ENCODE measurements at places on chromosomes 4 and X.

GRCh38 chr4:112170451-112170993, 25.3 kb downstream of the FAM241A start:
- DNase-seq, result no peak

DNA sequence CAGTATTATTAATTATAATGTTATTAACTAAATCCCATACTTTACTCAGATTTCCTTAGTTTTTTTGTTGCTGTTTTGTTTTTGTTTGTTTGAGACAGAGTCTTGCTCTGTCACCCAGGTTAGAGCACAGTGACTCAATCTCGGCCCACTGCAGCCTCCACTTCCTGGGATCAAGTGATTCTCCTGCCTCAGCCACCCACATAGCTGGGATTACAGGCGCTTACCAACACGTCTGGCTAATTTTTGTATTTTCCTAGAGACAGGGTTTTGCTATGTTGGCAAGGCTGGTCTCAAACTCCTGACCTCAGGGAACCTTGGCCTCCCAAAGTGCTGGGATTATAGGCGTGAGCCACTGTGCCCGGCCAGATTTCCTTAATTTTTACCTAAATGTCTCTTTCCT, 72.2 kb downstream of the ANAPC4 start:
- DNase-seq, result no peak

DNA sequence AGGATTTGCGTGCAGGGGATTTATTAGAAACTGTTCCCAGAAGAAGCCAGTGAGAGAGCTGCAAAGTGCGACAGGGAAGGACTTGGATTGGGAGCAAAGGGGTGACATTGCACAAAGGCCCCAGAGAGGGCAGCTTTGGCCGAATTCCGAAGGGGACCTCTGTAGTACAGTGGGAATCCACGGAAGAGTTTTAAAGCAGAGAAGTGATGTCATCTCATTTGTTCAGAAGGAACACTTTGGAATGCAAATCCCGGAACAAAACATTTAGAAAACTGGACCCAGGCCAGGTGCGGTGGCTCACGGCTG, 71.7 kb downstream of the FAM184B start:
- DNase-seq, result no peak

DNA sequence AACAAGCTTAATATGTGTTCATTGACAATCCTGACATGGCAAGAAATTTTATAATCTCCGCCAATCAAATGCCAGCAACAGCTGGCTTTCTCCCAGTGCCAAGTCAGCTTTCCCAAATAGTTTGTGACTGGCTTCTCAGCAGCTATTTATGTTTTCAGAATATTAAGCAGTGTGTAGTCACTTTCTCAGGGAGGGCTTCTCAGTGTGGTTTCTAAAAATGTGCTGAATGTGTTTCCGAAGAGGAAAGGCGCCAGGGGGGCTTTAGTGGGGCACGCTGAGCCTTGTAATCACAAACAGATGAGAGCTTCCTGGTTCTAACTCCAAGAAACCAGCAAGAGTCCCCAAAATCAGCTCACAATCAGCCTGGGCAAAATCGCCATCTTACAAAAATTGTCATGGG, 258.7 kb upstream of the CPEB2 start:
- no peak for DNase-seq

DNA sequence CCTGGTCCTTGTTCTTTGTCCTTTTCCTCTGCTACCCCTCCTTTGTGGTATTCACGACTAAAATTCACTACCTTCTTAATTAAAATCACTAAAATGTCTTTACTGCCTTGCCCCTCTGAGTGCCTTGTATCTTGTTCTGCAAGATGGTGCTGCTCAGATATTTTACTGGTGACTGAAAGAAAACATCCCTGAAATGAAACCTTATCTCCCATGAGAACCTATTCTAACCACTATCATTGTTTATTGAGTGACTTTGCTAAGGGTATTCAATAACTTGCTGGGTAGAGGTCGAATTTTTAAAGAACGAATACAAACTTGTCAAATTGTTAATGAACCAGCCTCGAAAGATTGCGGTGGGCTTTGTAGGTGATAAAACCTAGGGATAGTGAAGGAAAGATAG, 52.8 kb downstream of the SPRY1 start:
- no peak for DNase-seq

Measured in activated T-cell treated with anti-CD3 and anti-CD28 coated beads for 4 hours (primary cell).